ENCODE measurements at places on chromosomes 16 and 17. TPM values are rescaled to one million over a fixed set of nuclear protein-coding genes. Genes with fewer than 3 reads are reported as not detected.
A peak's percentile ranks its signal among the peaks of the same experiment; 100 is the strongest.

GRCh38 chr16:60755907-60756306 lies 1280.3 kb downstream of the CDH8 start:
- no peaks in the 10 kb centered on the region for H3K27me3 ChIP-seq
- H3K27ac ChIP-seq, result no peak overlapping the region
- no peaks in the 10 kb centered on the region for H3K4me1 ChIP-seq

GRCh38 chr16:85878875-85879274 lies 20.1 kb upstream of the IRF8 start:
- DNase-seq, result no peak
- peaks cover under 1% of the 10 kb centered on the region for H3K4me1 ChIP-seq
- H3K27ac ChIP-seq, result no peak overlapping the region

DNA sequence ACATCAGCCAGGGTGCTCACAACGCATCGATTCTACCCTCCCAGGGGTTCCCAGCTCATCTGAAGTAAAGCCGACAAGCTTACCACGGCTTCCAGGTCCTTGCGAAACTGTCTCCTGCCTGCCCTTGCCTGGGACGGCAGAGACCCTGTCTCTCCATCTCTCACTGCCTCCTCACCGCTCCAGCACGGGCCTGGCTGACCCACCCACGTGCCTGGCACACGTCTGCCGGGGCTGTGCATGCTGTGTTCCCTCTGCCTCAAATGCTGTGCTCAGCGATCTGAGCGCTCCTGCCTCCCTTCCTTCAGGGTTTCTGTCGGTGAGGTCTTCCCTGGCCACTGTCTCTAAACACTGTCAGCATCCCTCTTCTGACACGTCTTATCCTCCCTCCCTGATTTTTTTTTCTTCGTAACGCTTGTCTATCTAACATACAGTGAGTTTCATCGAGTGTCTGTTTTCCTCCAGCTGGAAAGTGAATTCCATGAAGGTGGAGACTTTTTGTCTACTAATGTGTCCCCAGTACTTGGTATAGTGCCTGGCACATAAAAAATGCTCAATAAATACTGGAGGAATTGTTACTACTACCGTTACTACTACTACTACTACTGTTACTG lies 208.4 kb downstream of the IRF8 start:
- no peak for DNase-seq
- H3K27ac ChIP-seq, result no peak overlapping the region
- H3K4me3 ChIP-seq, result no peak overlapping the region
- no peaks in the 10 kb centered on the region for H3K4me1 ChIP-seq
- no peaks in the 10 kb centered on the region for H3K36me3 ChIP-seq

DNA sequence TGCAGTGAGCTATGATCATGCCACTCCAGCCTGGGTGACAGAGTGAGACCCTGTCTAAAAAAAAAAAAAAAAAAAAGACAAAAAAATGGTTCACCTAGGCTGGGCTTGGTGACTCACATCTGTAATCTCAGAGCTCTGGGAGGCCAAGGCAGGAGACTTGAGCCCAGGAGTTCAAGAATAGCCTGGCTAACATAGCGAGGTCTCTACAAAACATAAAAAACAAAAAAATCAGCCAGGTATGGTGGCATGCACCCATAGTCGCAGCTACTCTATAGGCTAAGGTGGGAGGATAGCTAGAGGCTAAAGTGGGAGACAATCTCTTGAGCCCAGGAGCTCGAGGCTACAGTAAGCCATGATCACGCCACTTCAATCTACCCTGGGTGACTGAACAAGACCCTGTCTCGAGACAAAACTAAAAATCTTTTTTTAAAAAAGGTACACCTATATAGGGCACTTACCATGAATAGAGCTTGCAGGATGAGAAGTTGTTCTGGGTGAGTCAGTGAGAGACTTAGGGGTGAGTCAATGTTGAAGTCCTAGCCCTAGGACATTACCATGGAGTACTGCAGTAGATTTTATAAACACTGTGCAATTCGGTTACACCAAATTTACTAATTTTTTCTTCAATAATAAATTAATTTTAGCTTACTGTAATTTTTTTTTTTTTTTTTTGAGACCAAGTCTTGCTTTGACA lies 19.0 kb downstream of the USP32 start:
- H3K27ac ChIP-seq, result peak overlapping the region; percentile 66
- DNase-seq, result no peak

- DNase-seq, result no peak
- H3K27ac ChIP-seq, result no peak overlapping the region
- no peak overlapping the region for H3K4me3 ChIP-seq
Observed at GRCh38 chr16:1026784-1027500, 45.4 kb downstream of the SOX8 start.

DNA sequence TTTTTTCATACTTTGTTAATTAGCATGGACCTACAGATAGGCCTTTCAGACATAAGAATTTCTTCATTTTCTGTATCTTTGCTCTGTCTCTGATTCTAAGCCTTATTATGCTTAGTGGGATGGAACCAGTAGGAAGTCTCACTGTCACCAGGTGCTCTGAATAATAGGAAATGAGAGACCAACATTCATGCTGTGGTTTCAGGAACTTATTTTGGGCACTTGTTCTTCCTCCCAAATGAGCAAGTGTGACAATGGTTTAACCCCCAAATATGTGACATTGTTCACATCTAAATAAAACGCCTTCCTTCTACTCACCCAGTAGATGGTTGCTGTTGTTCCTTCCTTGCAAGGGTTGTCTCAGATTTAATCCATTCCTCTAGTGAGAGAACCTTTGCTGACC lies 100.2 kb downstream of the SYCE1L start:
- no peak overlapping the region for H3K4me3 ChIP-seq
- H3K4me1 ChIP-seq, result no peaks in the 10 kb centered on the region
- no peak overlapping the region for H3K27ac ChIP-seq
- no peak for DNase-seq

Gene AANAT
- total RNA-seq, result not detected

Gene CD79B
- total RNA-seq, result 2.7 TPM
